AG09309 (cell line): ENCODE measurements at places on chromosomes 1 and 21.

- DNase-seq = peak; percentile 13
Measured at GRCh38 chr1:116737020-116737854, 17.0 kb upstream of the CD2 start.

DNA sequence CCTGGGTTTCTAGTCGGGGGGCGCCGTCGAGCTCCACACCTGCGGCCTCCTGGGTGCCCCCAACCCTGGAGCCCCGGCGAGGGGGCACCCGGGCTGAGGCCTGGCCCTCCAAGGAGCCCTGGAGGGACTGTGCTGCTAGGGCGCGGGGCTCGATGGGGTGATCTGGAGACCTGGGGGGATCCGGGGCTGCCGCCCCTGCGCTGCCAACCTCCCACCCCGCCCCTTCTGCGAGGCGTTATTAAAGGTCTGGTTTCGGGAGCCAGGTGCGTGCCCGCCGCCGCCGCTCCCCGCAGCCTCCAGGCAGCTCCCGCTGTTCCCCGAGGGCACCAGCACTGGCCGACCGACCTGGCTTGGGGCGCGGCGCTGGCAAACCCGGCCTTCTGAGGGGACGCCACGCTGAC lies 746 bp upstream of the POFUT2 start:
- no peak for DNase-seq

- no peak for DNase-seq
Measured at GRCh38 chr1:10082785-10083479, 50.2 kb downstream of the UBE4B start.

- no peak for DNase-seq
Measured at GRCh38 chr1:183443466-183443865, 25.3 kb upstream of the NMNAT2 start.

DNA sequence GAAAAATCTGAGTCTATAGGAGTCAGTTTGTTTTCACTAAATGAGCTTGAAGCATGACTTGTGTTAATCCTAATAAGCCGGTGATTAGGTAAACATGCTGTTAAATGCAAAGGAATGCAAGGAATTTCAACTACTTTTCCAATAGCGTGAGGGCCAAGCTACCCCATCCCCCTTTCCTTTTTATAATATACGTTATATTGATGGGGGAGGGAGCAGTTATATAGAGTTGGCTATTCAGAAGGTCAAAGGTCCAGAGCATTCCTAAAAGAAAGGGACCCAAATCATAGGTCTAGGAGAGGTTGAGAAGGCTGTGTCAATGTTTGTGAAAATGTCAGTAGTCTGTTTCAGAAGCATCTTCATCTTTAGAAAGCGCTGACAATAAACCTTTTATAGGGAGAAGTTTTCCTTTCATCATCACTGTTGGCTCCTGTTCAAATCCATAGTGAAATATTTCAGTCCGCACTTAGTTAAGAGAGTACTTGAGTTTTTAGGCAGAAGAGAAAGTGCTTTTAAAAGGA lies 3.8 kb downstream of the CCN1 start:
- peak; percentile 97 for DNase-seq

GRCh38 chr1:196651079-196651478 lies 764 bp upstream of the CFH start:
- no peak for DNase-seq

DNA sequence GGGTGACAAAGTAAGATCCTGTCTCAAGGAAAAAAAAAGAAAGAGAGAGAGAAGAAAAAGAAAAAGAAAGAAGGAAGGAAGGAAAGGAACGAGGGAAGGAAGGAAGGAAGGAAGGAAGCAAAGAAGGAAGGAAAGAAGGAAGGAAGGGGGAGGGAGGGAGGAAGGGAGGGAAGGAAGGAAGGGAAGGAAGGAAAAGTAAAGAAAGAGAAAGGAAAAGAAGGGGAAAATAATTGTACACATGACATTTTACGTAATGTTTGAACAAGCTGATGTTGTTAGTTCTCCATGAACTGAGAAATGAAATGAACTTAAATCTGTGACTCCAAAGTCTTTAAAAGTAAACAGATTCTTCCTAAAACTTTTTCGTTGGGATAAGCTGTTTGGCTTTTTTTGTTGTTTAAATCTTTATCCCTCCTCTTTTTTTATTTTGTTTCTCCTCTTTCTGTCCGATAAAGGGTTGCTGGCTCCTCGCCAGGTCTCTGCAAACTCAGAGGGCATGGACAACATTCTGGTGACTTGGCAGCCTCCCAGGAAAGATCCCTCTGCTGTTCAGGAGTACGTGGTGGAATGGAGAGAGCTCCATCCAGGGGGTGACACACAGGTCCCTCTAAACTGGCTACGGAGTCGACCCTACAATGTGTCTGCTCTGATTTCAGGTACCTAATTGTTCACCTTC lies 59.8 kb downstream of the IL12RB2 start:
- DNase-seq = no peak

DNA sequence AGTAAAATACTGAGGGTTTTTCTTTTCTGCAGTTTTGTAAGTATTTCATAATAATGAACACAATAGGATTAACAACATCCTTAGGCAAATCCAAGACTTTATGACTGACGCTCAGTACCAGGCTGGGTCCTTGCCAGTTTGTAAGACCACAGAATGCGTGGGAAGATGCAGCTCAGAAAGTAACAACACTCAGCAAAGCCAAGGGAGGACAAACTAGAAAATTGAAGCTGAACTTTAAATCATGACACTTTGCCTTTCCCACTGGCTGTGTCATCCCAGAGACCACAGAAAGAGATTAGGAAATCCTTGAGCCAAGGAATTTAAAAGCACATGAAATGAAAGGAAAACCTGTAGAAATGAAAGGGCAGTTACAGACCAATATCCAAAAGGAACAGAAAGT lies 426.3 kb upstream of the CHRM3 start:
- peak; percentile 90 for DNase-seq

DNA sequence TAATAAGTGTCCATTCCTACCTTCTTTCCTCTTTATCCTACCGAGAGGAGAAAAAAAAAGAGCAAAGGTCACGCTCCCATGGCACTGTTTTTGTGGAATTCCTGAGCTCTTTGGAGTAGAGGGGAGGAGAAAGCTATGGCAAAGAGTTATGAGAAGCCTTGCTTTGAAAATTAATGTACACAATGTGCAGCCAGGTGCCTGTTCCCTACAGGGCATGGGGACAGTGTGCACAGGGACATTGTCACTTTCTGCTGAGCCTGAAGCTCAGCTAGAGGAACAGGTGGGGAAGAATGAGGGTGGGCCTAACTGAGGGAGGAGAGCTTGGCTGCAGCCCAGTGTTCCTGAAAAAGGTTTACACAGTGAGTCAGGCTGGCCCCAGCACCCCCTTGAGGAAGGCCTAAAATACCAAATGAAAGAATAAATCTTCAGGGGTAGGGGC lies 66.1 kb downstream of the PLXNA2 start:
- no peak for DNase-seq

DNA sequence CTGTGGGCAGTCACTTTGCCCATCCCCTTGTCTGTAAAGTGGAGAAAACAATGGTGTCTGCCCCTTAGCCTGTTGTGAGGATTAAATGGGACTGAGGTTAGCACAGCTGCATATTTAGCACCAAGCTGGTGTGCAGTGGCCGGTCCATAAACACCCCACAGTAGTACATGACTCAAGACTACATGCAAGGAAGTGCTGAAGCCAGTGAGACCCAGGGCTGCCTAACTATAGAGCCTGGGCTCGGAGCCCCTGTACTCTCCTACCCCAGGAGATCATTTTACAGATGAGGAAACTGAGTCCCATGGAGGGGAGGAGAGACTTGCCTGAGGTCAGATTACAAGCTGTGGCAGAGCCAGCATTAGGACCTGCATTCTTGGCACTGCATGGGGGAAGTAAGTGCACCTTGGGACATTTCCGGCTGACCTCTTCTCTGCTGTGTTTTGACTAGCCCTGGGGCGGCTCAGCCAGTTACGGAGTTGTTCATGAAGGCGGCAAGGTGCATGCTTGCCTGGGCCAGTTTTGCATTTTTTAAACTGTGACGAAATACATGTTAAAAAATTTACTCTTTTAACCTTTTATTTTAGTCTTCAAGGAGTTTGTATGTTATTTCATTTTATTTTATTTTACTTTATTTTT lies 3.2 kb downstream of the SERINC2 start:
- DNase-seq = no peak

GRCh38 chr1:113793878-113794834 lies 18.1 kb downstream of the RSBN1 start:
- DNase-seq = no peak

GRCh38 chr1:91798740-91799139 lies 87.2 kb downstream of the TGFBR3 start:
- no peak for DNase-seq

GRCh38 chr1:205536759-205537361 lies 32.4 kb downstream of the CDK18 start:
- no peak for DNase-seq

DNA sequence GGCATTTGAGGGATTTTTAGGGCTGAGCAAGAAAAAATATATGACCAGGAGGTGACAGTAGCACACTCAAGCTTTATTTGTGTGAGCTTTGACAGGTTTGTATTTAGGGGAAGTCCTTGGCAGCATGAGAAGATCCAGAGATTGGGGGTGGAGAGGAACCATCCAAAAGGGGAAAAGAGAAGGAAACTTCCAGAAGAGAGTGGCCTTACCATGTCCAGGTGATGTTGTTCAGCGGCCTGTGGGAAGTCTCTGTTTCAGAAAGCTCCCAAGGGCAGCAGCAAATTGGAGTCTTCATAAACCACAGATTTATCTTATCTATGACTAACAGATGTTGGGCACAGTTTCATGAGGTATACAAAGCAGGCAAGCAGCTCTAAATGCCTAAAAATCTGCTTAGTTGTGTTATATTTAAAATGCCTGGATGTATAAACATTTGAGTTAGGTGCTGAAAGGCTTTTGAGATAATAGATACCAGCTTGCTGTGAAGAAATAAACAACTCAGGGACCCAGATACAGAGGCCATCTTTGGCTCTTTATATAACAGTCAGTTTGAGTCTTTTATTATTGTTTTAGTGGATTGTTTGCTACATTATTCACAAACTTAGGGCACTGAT lies 21.2 kb upstream of the ADAR start:
- DNase-seq = no peak

DNA sequence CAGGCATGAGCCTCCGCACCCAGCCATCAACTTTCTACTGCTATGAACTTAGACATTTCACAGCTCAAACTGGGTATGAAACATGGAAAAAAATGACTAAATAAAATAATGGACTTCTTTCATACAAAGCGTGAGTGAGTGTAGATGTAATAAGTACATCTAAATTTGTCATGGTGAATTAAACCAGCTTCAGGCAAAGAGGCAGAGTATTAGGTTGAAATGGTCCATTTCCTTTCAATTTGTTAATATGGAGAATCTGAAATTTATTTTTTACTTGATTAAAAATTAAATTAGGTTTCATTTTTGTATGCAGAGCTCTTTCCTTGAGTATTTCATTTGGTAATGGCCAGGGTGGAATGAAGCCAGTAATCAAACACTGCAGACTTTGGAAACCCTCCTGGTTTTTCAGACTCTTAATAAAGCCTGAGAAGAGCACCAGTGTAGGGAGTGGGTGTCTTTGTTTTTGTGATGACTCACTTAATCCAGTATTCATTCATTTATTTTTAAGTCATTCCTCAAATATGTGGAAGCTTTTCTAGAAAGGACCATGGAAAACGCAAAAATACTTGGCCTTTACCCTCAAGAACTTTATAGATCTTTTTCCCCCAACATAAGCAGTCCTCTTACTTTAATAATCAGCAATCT lies 49.2 kb downstream of the ALG14 start:
- peak; percentile 84 for DNase-seq

- no peak for DNase-seq
Measured at GRCh38 chr21:28696844-28697410, 295.8 kb downstream of the LTN1 start.

GRCh38 chr1:87023326-87023725 lies 108.9 kb downstream of the HS2ST1 start:
- DNase-seq = no peak

DNA sequence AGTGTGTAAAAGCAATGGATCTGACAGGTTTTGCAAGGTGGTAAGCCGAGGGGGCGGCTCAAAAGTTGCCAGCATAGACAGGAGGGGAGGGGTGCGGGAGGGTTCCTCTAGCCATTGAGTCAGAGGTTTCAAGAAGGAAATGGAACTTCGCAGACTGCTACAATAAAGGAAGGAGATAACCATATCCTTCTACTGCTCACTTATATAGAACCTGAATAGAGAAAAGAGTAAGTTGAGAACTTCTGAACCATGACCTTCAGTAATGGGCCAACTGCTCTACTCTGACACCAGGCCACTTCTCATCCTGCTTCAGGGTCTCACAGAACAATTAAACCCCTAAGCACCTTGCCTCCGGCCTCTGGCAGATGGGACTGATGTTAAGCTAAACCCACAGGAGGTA lies 26.3 kb upstream of the BCAR3 start:
- DNase-seq = no peak

DNA sequence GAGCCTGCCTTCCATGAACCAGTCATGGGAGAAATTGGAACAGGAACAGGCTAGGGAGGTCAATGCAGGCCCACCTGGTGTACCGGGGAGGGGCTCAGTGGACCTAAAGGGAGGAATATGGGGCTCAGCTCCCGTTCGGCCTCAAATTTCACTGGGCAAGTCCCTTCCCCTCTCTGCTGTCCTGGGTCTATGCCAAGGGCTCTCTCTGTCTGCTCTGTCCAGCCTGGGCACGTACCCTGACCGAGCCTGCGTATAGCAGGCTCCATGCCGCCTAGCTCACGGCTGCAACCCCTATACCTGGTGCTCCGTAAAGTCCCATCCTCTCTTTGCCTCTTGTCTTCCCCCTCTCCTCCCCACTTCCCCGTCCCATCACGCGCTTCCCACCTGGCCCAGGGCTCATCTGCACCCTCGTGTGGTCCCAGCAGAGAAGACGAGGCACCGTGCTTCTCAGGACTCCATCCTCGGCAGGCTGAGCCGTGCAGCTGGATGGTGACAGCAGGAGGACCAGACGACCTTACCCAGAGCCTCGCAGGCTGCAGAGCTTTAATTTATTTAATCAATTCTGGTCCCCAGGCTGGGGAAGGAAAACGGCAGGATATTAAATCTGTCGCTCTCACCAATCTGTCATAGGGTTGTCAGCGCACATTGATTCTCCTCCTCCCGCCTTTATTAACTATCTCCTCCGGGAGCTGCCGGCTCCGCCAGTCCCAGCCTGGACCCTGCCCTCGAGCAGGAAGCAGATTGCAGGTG lies 25.0 kb upstream of the DISP3 start:
- no peak for DNase-seq

DNA sequence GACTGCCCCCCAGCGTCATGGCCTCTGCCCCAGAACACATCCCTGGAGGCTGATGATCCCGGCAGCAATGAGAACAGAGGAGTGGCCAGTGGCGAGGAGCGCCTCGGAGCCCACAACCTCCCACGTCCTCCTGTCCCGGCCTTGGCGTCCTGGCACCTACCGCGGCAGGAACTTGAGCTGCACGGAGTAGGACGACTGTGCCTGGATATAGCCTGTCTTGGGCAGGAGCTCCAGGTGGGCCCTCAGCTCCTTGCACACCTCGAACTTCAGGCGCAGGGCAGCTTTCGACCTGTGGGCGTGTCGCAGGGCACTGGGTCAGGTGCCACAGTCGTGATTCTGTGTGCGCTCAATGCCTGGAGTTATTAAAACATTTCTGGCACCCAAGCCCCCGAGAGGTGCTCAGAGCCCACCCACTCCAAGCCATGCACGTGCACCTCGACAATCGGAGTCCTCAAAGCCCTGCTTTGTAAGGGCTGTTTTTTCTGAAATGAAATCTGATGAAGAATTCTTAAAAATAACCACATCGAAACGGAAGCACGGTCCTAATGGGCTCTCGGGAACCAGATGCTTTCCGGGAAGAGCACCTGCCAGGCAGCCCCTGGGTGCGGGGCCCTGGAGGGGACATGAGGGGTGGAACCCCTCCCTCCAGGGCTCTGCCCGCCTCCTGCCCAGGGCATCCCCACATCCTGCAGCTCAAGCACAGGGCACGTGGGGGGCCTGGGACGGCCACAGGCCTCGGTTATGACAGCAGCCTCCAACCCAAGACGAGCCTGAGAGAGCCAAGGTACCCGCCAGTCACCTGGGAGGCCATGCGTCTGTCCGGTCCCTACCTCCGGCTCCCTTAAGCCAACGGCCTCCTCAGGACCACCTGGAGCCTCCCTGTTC lies 23.0 kb upstream of the TMEM52 start:
- no peak for DNase-seq
